ENCODE measurements at places on chromosomes 2 and 18.
A peak's percentile ranks its signal among the peaks of the same experiment; 100 is the strongest.

DNA sequence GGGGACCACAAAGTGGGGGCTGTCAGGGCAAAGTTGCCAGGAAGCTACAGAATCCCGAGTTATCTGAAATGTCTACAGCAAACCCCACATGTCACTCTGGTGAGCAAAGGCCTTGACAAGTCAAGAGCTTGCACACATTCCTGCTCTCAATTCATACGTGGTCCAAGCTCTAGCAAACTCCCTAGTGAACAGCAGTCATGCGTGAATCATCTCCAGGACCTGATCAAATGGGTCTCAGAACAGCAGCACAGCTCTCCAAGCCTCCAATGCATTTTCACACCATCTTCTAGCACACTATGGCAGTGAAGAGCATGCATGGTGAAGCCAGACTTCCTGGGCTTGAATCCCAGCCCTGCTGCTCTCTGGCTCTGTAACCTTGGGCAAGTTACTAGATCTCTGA is 68.5 kb downstream of the MYO5B start:
- DNase-seq, result no peak

DNA sequence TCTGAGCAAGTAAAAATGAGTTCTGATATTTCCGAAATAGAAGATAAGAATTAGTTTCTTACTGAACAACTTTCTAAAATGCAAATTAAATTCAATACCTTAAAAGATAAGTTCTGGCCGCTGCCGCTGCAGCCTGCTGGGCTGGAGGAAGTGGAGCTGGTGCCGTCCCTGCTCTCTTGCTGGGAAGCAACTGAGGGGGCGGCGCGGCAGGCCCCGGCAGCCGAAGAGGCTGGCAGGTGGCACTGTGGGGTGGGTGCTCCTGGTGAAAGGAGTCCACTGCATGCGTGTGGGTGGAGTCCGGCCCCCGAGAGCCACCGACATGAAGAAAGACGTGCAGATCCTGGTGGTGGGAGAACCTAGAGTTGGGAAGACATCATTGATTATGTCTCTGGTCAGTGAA is 89.5 kb upstream of the ZNF519 start:
- DNase-seq, result peak; percentile 9

DNA sequence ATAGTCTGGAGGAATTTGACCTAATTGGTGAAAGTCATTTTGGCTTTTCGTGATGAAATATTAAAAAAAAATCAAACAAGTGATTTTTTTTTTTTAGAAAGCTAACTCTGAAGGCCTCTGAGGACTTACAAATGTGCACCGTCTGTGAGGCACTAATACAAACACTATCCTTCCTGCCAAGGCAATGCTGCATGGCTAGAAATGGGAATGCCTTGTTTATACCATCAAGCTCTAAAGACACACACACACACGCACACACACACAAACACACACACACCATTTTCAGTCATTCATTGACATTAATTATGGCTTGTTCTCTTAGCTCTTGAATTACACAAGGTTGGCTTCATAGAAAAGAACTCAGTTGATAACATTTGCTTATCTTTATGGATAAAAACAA is 1242.0 kb upstream of the ACVR2A start:
- DNase-seq, result no peak

GRCh38 chr18:3552305-3552704 is 102.3 kb downstream of the TGIF1 start:
- no peak for DNase-seq

GRCh38 chr2:113700186-113700841 is 56.1 kb downstream of the SLC35F5 start:
- DNase-seq, result peak; percentile 80

Data from osteoblast (primary cell).